ENCODE measurements at places on chromosomes 1 and 21.

- no peak for DNase-seq
Observed at GRCh38 chr1:7299329-7299799, 471.7 kb upstream of the VAMP3 start.

- no peak for DNase-seq
Observed at GRCh38 chr1:112431038-112431437, 35.0 kb downstream of the CTTNBP2NL start.

DNA sequence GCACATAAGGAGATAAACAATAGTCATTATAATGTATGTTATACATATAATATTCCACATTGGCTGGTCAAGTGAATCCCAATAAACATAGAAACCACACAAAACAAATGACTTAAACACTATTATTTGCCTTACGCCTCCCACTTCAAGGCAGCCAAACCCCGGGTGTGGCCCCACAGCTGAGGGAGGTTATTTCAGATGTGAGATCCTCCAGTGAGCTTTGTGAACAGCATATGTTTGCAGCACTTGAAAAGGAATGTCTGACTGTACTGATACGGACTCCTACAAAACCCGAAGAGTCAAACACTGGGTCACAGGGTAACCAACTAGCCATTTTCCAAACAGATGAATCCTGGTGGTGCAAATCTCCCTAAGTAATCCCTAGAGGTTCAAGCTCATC is 27.1 kb upstream of the DISP1 start:
- no peak for DNase-seq

GRCh38 chr1:245179706-245180105 is 24.9 kb downstream of the KIF26B start:
- no peak for DNase-seq

DNA sequence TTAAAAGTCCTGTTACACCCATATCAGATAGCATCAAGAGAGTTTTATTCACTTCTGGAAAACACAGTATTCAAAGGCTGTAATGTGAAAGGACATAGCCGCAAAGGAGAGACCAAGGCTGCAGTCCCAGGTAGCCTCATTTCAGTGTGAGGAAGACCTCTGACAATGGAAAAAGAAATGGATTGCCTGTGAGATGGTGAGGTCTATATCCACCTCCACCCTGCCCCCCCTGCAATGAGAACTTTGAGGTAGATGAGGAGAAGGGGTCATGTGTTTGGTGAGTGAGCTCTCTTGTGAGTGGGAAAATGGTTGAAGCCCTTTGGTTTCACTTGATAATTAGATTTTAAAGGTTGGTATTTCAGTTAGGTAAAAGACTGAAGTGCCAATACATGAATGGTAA is 3.5 kb downstream of the MRPS6 start:
- no peak for DNase-seq

DNA sequence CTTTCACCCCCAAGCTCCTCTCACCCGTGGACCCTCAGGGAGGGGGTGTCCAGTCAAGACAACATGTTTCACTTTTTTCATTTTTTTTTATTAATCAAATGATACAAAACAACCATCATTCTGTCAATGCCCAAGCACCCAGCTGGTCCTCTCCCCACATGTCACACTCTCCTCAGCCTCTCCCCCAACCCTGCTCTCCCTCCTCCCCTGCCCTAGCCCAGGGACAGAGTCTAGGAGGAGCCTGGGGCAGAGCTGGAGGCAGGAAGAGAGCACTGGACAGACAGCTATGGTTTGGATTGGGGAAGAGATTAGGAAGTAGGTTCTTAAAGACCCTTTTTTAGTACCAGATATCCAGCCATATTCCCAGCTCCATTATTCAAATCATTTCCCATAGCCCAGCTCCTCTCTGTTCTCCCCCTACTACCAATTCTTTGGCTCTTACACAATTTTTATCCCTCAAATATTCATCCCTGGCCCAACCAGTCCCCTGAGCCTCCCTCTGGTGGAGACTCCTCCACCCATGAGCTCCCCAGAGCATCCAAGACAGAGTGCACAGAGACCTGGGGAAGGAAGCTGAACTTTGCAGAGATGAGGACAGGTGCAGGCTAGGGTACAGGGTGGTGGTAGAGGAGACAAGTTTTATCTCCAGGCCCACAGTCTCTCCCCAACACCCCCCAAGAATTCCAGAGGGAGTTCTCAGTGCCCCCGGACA is 1.4 kb upstream of the S100A16 start:
- no peak for DNase-seq

DNA sequence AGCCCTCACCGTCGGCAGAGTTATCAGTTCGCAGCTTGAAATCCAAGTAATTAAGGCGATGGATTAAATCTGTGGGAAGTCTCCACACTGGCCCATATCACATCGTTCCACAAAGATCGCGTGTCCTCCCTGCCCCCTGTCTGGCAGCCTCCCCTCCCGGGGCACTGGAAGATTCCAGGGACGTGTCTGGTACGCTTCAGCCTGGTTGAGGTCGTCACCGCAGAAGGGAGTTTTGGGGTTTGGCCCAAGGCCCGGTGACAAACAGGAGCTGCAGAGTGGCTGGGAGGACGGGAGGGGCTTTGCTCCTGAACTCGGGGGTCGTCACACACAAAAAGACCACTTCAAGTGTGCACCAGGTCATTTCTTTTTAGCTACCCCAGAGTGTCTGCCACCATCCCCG is 51.1 kb downstream of the PRDM16 start:
- no peak for DNase-seq
